Left ventricle myocardium superior (tissue), 1 donor: ENCODE measurements at places on chromosomes 16 and 17. TPM values are rescaled to one million over a fixed set of nuclear protein-coding genes. Genes with fewer than 3 reads are reported as not detected.

- DNase-seq: no peak
Measured at GRCh38 chr17:42266918-42267766, 9.0 kb downstream of the STAT5B start.

- DNase-seq: no peak
Measured at GRCh38 chr16:70151391-70151790, 22.2 kb upstream of the CLEC18C start.

DNA sequence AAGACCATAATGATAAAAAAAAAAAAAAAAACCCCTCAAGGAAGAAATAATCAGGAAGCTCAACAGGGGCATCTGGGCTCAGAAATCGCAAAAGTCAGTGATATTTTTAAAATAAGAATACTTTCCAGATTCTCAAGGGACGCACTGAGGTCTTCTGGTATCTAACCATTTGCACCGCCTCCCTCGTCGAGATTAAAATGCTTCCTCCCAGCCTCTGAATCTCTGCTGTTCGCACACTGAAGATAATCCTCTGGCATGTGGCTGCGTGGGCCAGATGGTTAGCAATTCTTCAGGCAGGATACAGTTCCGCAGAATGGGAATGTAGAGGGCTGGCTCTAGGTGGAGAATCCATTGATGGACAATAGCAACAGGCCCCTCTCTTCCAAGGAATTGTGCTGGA is 211.7 kb upstream of the CDH5 start:
- DNase-seq: no peak

- DNase-seq: no peak
Measured at GRCh38 chr16:15876503-15876902, 11.9 kb downstream of the CEP20 start.

Gene GAST
- total RNA-seq: not detected

DNA sequence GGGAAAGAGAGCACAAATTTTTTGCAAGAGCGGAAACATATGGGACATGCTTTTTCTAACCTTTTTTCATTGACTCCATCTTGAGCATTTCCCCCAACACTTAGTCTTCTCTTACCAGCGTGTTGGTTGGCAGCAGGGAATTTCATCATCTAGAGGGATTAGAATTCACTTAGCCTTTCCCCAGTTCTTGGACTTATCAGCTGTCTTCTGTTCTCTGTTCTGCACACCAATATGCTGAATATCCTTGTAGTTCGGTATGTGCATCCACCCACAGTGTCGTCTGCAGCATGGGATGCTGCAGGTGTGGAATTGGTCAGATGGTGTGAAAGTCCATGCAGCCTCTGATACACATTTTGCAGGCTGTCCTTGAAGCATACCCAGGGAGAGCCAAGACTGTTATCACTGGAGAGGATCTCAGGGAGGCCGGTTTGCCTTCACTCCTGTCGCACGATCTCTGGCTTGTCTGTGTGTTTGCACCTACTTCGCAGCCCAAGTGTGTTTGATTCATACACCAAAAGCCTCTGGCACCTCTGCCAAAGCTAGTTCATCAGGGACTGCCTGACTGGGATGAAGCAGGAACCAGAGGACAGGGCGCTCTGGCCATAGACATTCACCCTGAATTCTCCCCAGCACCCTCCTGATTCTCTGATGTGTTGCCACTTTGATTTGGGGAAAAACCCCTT is 93.3 kb downstream of the SOCS1 start:
- DNase-seq: peak; percentile 15

DNA sequence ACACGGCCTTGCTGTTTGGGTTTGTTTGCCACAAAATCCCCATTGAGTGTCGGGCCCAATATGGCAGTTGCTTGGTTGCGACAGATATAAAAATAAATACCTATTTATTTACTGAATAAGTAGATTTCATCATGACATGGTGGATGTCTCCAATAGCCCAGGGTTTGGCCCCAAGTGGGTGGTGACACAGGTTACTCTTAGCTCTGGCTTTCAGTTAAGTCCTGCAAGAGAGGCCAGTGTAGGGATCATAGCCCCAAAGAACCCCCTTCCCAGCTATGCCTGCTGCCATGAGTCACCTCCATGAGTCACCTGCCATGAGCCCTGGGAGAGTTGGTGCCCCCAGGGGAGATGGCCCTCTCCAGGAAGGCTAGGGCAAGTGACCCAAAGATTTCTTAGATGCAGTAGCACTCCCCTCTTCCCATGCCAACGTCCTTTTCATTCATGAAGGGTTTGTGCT is 78.7 kb upstream of the LGALS9 start:
- no peak for DNase-seq

DNA sequence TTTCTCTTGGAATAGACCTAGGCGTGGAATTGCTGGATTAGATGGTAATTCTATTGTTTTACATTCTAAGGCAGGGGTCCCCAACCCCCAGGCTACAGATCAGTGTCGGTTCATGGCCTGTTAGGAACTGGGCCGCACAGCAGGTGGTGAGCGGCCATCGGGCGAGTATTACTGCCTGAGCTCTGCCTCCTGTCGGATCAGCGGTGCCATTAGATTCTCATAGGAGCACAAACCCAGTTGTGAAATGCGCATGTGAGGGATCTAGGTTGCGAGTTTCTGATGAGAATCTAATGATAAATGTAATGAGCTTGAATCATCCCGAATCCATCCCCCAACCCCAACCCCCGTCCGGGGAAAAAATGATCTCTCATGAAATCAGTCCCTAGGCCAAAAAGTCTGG is 23.0 kb downstream of the NLRC5 start:
- no peak for DNase-seq

GRCh38 chr16:82582975-82583374 is 43.8 kb upstream of the CDH13 start:
- DNase-seq: no peak

Gene GALK1
- 20.2 TPM for total RNA-seq

Gene NECAB2
- 0.84 TPM for total RNA-seq
